ENCODE measurements at places on chromosomes 16 and 17.

DNA sequence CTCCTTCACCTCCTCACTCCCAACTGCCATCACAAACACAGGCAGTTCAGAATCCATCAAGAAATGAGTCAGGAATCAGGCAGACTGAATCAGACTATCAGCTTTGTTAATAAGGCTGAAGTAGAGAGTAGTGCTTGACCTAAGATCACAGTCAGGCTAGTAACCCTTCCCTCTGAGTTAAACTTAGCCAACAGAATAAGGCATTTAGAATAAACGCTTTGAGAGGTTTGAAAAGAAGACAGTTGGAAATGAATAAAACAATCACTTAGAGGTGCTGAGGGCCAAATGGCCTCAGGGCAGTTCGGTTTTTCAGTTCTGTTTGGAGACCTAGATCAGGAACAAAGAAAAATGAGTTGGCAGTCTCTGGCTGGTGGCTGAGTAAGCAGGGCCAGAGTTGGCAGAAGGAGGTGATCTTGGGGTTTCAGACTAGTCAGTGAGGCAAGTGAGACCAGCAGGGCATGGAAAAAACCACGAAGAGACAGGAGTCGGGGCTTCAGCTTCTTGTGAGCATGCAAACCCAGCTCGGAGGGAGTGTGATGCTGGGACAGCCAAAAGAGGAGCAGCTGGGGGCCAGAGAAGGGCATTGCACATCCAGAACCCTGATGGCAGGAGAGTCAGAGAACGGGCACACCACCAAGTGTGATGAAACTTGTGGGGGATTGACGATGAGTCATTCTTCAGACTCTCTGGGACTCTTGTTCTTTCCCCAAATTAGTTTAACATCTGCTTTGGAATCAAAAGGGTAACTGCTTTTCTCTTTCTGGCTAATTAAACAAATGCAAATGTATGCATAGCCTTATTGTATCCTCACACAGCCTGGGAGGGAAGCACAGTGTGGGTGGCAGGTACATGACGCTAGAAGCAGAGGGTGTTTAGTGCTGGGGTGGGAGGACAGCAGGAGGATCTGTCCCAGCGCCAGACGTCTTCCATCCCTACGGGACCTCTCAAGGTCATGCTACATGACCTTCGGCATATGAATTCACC, 54.8 kb downstream of the SPECC1 start:
- peak; percentile 64 for DNase-seq

- DNase-seq, result no peak
These were observed 1025.2 kb upstream of the GOT2 start for GRCh38 chr16:59759296-59759695.

DNA sequence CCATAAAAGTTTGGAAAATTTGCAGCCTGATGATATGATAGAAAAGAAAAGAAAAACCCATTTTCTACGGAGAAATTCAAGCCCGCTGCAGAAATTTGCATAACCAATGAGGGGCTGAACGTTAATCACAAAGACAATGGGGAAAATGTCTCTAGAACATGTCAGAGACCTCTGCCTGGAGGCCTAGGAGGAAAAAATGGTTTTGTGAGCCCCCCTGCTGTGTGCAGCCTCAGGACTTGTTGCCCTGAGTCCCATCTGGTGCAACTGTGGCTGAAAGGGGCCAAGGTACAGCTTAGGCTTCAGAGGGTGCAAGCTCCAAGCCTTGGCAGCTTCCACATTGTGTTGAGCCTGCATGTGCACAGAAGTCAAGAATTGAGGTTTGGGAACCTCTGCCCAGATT, 1267.4 kb upstream of the GOT2 start:
- no peak for DNase-seq

DNA sequence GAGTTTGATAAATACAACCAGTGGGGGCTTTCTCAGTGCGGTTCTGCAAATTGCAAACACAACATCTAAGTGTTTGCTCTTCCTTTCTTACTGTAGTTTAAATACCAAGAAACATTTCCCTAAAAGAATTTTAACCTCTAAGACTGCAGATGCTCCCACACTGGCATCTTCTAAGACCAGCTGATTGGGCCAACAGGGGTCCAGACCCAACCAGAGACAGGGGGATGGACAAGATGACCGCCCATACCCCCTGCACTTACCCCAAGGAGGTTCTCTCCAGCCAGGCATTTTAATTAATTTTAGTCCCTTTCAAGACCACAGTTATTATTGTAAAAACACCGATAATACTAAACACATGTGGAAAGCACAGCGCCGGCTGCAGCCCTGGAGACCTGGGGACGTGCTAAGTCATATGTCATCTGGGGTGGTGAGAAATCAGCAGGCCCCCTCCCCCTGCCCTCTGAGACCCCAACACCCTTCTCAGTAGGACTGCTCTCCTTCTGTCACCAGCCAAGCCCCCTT, 242.3 kb downstream of the SOX9 start:
- DNase-seq, result no peak

- DNase-seq, result no peak
These were observed 20.1 kb upstream of the APRT start for GRCh38 chr16:88831838-88832237.

- DNase-seq, result no peak
These were observed 33.2 kb upstream of the TAC4 start for GRCh38 chr17:49881054-49881402.

DNA sequence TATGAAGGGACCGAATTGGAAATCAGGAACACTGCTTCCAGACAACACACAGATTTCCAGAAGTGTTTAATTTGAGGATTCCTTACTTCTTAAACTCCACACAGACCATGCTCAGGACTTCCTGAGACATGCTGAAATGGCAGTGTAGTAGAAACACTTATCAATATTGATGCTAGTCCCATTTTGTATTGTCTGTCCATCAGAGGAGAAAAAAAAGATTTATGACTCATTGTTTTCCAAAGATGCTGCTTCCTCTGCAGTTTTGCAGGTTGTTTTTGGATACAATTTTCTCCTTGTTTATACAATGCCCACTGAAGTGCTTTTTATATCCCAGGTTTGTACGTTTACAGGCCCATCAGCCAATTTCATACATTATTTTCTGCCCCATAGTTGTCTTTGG, 68.3 kb upstream of the TANC2 start:
- no peak for DNase-seq

DNA sequence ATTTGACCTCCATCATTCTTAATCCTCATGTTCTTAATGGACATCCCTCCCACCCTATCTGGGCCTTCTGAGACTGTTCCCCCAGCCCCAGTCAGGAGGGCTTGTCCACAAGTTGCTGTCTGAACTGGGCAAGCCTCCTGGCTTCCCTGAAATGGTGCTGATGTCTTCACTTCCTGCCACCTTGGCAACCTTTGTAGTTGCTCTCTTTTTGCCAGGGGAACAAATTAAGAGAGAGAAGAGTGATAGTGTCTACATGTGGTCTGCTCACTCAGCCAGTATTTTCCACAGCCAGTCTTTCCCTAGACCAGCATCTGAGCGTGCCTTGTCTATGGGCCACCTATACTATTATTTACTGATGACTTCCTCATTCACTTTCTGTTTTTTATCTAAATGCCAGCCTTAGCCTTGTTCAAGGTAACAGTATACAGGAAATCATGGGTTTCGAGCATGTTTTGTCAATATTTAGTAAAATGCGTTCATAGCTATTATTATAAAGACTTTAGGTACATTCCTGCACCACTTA, 710.1 kb downstream of the MAF start:
- no peak for DNase-seq

DNA sequence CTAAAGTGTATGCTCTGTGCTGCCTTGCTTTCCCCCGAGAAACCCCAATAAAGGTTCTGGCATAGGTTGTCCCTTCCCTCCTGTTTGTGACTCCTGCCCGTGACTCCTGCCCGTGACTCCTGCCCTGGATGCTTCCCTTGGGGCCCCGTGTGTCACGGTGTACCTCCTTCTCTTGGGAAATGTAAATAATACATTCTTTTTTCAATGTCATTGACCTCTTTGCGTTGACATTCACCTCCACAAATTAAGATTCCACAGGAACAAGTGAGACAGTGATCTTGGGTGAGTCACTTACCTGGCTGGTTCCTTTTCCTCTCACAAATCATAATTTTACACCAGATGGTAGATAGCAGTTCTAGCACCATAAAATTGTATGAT, 632 bp downstream of the CCL15 start:
- no peak for DNase-seq

DNA sequence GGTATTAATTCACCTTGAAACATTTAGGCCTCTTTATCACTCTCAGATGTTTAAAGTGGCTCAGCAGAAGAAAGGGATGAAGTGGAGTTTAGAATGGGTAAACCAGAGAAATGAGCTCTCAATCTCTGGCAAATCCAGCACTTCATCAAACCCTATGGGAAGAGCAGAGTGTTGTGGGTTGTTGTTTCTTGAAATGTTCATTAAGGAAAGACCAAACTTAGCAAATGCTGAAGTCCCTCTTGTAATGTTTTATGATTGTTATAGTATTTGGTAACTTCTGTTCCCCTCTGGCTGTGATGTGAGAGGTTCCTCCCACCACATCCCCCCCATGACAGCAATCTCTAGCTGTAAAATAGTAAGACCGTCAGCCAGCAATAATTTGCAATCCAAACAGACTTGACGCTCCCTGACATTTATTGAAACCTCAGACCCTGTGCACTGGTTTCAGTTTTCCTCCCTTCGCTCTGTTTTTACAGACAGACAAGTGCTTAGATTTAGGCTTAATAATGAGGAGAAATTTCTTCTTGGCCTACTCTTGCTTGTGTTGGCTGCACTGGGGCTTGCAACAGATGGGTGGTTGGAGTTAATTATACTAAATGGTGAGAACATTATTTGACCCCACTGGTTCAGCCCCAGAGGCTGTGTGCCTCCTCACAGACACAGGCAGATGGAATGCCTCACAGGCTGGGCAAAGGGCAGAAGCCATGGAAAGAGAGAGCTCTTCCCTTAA, 609.4 kb upstream of the SOX9 start:
- no peak for DNase-seq

- DNase-seq, result no peak
These were observed 1.7 kb upstream of the LASP1 start for GRCh38 chr17:38867968-38868816.

DNA sequence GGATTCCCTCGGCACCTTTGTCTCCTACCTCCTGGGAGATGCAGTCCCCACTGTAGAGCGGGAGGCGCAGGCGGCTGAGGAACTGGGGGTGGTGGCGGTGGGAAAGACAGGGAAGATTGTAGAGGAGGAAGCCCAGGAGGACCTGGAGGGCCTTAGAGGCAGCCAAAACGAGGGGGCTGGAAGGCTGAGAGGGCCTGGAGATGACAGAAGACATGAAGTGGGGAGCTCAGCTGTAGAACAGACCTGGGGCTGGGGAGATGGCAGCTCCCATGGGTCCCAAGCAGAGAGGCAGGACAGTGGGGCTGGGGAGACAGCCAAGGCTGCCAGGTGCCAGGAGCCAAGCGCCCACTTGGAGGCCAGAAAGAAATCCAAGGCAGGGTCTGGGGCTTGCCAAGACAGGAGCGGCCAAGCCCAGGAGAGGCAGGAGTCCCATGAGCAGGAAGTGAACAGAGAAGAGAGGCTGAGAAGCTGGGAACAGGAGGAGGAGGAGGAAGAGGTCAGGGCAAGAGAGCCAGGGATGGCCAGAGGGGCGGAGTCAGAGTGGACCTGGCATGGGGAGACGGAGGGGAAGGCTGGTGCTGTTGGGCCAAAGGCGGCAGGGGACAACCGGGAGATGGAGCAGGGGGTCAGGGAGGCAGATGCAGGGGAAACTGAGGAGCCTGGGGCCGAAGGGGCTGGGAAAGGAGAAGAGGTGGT, 803 bp downstream of the APOBR start:
- no peak for DNase-seq

Measured in activated CD4-positive, alpha-beta T cell treated with anti-CD3 and anti-CD28 coated beads, Interleukin-2, amount 50 U/mL, for 16 hours (primary cell).